Osteocyte (in vitro differentiated cells): ENCODE measurements at places on chromosomes 1 and 21.
A peak's percentile ranks its signal among the peaks of the same experiment; 100 is the strongest.

GRCh38 chr21:45893740-45894449, 87.7 kb upstream of the COL6A1 start:
- peaks cover 15% of the 10 kb centered on the region for H3K4me1 ChIP-seq
- no peak for DNase-seq
- peaks cover 22% of the 10 kb centered on the region for H3K27me3 ChIP-seq
- H3K27ac ChIP-seq = no peak overlapping the region
- H3K4me3 ChIP-seq = no peak overlapping the region
- H3K36me3 ChIP-seq = no peaks in the 10 kb centered on the region

DNA sequence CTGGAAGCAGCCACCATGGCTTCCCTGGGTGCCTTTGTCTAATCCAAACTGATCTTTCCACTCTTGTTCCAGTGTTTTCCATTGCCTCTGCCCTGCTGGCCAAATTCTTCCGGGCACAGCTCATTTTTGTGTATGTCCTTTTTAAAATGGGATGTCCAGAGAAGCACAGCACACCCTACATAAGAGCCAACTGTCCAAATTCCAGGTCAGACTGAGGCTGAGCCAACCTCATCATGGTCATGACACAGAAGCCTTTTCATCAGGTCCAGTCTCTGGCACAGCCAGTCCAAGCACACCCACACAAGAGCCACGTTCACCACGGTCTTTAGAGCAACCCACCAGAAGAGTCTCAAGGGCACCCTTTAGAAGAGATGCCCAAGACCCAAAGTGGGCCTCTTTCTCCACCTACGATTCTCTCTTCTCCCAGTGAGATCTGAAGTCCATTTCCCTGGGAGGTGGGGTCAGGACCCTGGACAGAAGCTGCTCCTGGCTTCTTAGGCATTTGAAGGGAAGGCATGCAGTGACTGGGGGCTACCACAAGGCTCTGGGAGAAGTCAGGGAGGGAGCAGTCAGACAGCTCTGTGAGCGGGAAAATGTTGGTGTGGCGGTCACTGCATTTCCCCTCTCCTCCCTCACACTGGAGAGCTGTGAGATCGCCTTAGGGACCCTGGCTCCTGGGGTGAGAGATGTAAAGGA, 53.2 kb downstream of the SYT2 start:
- no peaks in the 10 kb centered on the region for H3K4me1 ChIP-seq
- no peak overlapping the region for H3K4me3 ChIP-seq
- no peak for DNase-seq
- H3K27ac ChIP-seq = no peak overlapping the region

GRCh38 chr1:108627951-108628350, 32.9 kb downstream of the HENMT1 start:
- no peak overlapping the region for H3K27ac ChIP-seq
- no peak for DNase-seq
- H3K36me3 ChIP-seq = peaks cover 23% of the 10 kb centered on the region
- H3K27me3 ChIP-seq = no peaks in the 10 kb centered on the region

DNA sequence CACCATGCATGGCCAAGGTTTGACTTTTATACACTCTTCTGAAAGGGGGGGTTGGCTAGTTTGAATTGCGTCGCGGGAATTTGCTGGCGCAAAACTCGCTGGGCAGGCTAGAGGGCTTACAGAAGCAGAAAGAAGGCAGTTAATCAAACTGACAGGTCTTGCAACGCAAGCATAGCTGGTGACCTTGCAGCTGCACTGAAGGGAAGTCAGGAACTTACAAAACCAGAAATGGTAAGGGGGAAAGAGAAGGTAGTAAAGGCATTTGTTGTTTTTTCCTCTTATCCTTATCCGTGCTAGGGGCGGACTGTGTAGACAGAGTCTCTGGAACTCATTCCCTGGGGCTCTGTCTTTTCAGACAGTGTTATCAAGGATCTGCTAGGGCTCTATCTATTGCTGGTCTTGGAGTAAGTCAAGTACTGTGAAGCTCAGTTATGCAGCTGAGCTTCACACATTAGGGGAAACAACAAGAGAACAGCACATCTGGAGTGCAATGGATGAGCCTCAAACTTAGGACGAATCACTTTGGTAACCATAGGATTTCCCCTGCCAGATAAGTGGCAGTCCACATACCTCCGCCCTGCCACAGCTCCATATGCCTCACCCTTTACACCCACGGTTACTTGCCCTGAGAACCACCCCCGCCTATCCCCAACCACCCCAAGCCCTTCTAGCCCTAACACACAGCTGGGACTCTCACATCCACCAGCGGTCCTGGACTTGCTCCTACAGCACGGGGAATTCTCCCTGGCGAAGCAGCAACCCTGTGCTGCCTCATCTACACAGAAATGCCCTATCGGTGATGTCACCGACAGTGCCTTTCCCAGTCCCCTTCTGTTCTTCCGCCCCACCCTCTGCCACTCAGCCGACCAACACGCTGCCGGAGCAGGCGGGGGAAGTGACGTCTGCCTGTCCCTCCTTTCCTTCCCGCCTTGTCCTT, 251.4 kb downstream of the FAM72C start:
- no peak overlapping the region for H3K4me3 ChIP-seq
- no peaks in the 10 kb centered on the region for H3K27me3 ChIP-seq
- H3K27ac ChIP-seq = no peak overlapping the region
- no peaks in the 10 kb centered on the region for H3K36me3 ChIP-seq
- DNase-seq = no peak

GRCh38 chr1:199040076-199040905, 401.5 kb downstream of the PTPRC start:
- DNase-seq = no peak
- no peak overlapping the region for H3K27ac ChIP-seq
- H3K4me1 ChIP-seq = peaks cover 6% of the 10 kb centered on the region
- no peaks in the 10 kb centered on the region for H3K36me3 ChIP-seq
- no peak overlapping the region for H3K4me3 ChIP-seq

DNA sequence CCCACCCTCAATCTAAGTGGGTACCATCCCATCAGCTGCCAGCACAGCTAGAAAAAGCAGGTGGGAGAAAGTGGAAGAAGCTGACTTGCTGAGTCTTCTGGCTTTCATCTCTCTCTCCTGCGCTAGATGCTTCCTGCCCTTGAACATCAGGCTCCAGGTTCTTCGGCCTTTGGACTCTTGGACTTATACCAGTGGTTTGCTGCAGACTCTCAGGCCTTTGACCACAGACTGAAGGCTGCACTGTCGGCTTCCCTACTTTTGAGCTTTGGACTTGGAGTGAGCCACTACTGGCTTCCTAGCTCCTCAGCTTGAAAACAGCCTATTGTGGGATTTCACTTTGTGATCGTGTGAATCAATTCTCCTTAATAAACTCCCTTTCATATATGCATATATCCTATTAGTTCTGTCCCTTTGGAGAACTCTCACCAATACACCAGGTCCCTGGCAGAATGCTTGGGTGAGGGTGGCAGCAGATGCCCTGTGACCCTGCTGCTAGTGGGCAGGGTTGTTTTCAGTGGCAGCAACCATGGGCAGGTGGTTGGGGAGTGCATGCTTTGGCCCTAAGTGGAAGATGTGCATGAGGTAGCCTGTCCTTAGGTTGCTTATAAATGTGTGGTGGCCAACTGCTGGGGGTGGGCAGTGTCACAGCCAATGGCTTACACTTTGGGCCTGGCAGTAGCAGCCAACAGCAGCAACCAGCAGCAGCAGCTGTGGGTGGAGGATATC, 10.8 kb upstream of the ADAM30 start:
- peaks cover 13% of the 10 kb centered on the region for H3K36me3 ChIP-seq
- H3K27me3 ChIP-seq = peaks cover 18% of the 10 kb centered on the region
- DNase-seq = no peak
- no peaks in the 10 kb centered on the region for H3K4me1 ChIP-seq
- no peak overlapping the region for H3K27ac ChIP-seq

GRCh38 chr1:41700986-41701535, 216.6 kb upstream of the EDN2 start:
- peaks cover 4% of the 10 kb centered on the region for H3K27me3 ChIP-seq
- DNase-seq = no peak
- no peaks in the 10 kb centered on the region for H3K36me3 ChIP-seq

GRCh38 chr1:242146652-242147051, 147.8 kb upstream of the MAP1LC3C start:
- no peaks in the 10 kb centered on the region for H3K4me1 ChIP-seq
- no peaks in the 10 kb centered on the region for H3K27me3 ChIP-seq
- no peak overlapping the region for H3K27ac ChIP-seq
- H3K36me3 ChIP-seq = no peaks in the 10 kb centered on the region

DNA sequence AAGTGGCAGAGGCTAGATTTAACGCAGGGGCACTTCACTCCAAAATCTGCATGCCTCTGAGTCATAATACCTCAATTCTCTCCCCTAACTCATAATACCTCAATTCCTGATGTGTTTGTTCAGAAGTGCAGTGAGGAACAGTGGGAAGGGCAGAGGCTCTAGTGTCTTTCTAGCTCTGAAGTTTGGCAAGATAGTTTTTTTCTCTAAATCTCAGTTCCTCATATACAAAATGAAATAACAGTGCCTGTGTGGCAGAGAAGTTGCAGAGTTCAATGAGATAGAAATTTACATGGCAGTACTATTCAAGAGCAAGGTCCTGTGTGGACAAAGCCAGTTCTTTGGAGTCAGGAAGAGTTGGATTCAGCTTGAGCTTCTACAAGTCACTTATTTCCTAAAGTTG, 9.8 kb downstream of the JUN start:
- no peak for DNase-seq
- H3K27me3 ChIP-seq = no peaks in the 10 kb centered on the region
- H3K27ac ChIP-seq = peak overlapping the region; percentile 89
- peaks cover 43% of the 10 kb centered on the region for H3K4me1 ChIP-seq

GRCh38 chr21:33951276-33952178, 35.9 kb upstream of the ATP5PO start:
- DNase-seq = peak; percentile 63
- H3K27me3 ChIP-seq = no peaks in the 10 kb centered on the region
- H3K27ac ChIP-seq = no peak overlapping the region
- H3K4me3 ChIP-seq = no peak overlapping the region
- H3K4me1 ChIP-seq = peaks cover 30% of the 10 kb centered on the region
- H3K36me3 ChIP-seq = no peaks in the 10 kb centered on the region
